ENCODE measurements at places on chromosomes 2 and 18.

DNA sequence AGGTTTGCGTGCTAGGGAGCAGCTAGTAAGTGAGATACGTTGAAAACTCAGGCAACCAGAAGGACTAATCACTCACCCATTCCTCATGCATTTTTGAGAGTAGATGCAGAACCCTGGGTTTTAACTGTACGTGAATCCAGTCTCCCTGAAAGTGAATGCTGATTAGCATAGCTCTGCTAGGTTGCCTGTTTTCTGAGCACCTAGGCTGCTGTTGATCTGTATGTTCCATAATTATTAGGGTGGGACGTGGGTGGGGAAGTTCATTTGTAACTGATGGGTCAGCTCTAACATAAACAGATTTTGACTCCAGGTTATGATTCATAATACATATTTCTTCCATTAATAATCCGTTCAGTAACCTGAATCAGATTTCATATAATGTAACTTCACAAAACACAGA lies 379.0 kb upstream of the FANCL start:
- H3K36me3 ChIP-seq, result no peaks in the 10 kb centered on the region
- H3K4me1 ChIP-seq, result no peaks in the 10 kb centered on the region
- H3K4me3 ChIP-seq, result no peak overlapping the region
- DNase-seq, result no peak
- H3K27me3 ChIP-seq, result no peaks in the 10 kb centered on the region

GRCh38 chr2:170218931-170219330 lies 41.0 kb downstream of the MYO3B start:
- H3K27me3 ChIP-seq, result no peaks in the 10 kb centered on the region
- H3K27ac ChIP-seq, result no peak overlapping the region
- DNase-seq, result no peak
- no peak overlapping the region for H3K4me3 ChIP-seq
- no peaks in the 10 kb centered on the region for H3K4me1 ChIP-seq
- H3K36me3 ChIP-seq, result no peaks in the 10 kb centered on the region

GRCh38 chr2:43724728-43725526 lies 48.7 kb upstream of the C1GALT1C1L start:
- H3K4me3 ChIP-seq, result no peak overlapping the region
- H3K27me3 ChIP-seq, result no peaks in the 10 kb centered on the region
- H3K36me3 ChIP-seq, result no peaks in the 10 kb centered on the region
- no peak overlapping the region for H3K27ac ChIP-seq
- DNase-seq, result no peak

DNA sequence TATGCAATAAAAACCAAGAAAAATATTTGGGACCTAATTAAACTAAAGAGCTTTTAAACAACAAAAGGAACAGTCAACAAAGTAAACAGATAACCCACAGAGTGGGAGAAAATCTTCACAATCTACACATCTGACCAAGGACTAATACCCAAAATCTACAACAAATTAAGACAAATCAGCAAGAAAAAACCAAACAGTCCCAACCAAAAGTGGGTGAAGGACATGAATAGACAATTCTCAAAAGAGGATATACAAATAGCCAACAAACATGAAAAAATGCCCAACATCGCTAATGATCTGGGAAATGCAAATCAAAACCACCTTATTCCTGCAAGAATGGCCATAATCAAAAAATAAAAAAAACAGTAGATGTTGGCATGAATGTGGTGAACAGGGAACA lies 250.1 kb downstream of the C1D start:
- no peak overlapping the region for H3K4me3 ChIP-seq
- no peak for DNase-seq
- no peaks in the 10 kb centered on the region for H3K27me3 ChIP-seq
- H3K36me3 ChIP-seq, result no peaks in the 10 kb centered on the region

DNA sequence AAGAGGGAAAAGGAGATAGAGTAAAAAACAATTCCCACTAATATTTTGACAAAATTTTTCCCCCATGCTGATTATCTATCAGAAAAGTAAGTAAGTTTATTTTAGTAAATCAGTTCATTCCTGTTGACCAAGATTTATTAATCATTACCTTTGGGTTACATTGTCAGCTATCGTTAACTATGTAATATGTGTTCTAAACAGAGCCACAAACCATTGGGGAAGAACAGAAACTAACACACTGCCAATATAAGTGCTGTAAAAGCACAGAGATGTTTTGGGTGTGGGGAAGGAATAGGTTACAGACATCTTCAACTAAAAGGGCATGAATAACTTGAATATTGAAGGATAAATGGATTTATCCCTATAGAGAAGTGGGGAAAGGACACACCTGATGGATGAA lies 42.5 kb upstream of the ACADL start:
- DNase-seq, result no peak
- H3K4me3 ChIP-seq, result no peak overlapping the region
- no peak overlapping the region for H3K27ac ChIP-seq
- no peaks in the 10 kb centered on the region for H3K4me1 ChIP-seq
- no peaks in the 10 kb centered on the region for H3K27me3 ChIP-seq

GRCh38 chr2:79910643-79911042 lies 393.9 kb downstream of the LRRTM1 start:
- no peaks in the 10 kb centered on the region for H3K36me3 ChIP-seq
- H3K27me3 ChIP-seq, result peaks cover 5% of the 10 kb centered on the region
- no peak overlapping the region for H3K4me3 ChIP-seq
- no peaks in the 10 kb centered on the region for H3K4me1 ChIP-seq
- DNase-seq, result no peak
- no peak overlapping the region for H3K27ac ChIP-seq

Data from esophagus muscularis mucosa (tissue), 4 donors.